NCI-H2029 (cell line): ENCODE measurements at places on chromosomes 6 and 20.

GRCh38 chr6:137256350-137257103 is 37.3 kb upstream of the IFNGR1 start:
- DNase-seq, result no peak

GRCh38 chr6:42778122-42778521 is 3.7 kb upstream of the BICRAL start:
- no peak for DNase-seq

- DNase-seq, result no peak
Observed at GRCh38 chr6:145294942-145295341, 440.4 kb downstream of the EPM2A start.

- DNase-seq, result no peak
Observed at GRCh38 chr20:24504331-24505285, 35.2 kb downstream of the SYNDIG1 start.

DNA sequence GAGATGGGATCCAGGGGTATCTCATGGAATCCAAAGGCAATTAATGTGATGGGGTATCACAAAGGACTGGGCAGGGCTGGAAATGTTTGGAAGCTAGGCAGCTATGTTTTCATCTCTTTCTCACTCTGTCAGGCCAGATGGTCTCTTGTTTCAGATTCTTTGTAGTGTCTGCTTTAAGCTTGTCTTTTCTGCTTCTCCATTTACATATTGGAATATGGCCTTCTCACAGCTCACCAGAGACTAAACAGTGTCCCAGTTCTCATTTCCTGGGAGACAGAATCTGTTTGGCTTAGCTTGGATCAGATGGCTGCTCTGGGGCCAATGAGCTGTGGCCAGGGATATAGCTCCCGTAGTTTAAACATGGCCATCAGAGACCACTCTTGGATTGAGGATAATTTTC is 78.9 kb downstream of the SLC35F1 start:
- no peak for DNase-seq

GRCh38 chr6:131696956-131697355 is 4.2 kb downstream of the OR2A4 start:
- no peak for DNase-seq

- no peak for DNase-seq
Observed at GRCh38 chr6:15661853-15662325, 939 bp downstream of the DTNBP1 start.

- DNase-seq, result peak; percentile 40
Observed at GRCh38 chr20:19921284-19921793, 95.8 kb upstream of the NAA20 start.

DNA sequence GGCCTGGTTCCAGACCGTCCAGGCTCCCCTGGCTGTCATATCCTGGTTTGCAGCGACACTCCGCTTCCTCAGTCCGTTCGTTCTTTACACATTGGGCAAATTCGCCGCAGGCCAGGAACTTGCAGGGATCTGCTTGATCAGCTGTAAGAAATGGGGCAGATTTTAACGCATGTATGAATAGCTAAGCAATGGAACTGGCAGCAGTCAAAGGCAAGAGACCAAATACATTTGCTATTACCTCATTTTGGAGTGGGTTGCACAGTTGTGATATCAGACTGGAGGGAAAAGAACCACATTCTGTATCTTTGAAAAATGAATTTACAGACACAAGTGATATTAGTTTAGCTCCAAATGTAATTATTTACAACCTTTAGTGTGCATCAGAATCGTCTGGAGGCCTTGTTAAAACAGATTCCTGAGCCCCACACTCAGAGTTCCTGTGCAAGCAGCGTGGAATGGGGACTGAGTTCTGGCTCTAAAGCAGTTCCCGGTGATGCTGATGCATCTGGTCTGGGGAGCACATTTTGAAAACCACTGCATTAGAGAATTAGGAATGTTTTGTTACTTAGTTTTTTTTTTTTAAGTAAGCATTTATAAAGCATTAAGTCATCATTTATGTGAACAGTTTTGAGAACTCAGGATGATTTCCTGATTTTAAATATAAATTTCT is 141.3 kb downstream of the IMPG1 start:
- no peak for DNase-seq

- no peak for DNase-seq
Observed at GRCh38 chr6:157615420-157615769, 207.7 kb upstream of the SNX9 start.
